ENCODE measurements at places on chromosomes 6 and 20. TPM values are rescaled to one million over a fixed set of nuclear protein-coding genes. Genes with fewer than 3 reads are reported as not detected.

The SLC35D3 gene
- 0.15 TPM for total RNA-seq

The PGK2 gene
- not detected for total RNA-seq

The ENPP4 gene
- total RNA-seq = 4.5 TPM

The NKAIN2 gene
- not detected for total RNA-seq

The MAS1L gene
- total RNA-seq = not detected
